Fibroblast of villous mesenchyme (primary cell): ENCODE measurements at places on chromosomes 5 and 9.

DNA sequence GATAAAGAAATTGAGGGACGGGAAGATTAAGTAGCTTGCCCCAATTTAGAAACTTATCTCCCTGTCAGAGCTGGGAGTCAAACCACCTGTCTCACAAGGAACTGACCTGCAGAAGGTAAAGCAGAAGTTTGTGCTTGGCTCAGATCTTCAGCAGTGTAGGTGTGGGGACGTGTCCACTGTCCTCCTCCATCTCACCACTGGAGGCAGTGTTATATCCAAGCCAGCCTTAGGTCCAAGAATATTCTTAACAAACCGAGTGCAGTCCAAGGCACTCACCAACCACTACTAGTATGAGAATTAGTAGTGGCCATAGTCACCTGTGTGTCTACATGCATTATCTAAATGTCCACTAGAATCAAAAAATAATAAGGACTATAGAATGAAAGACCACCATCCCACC lies 86.3 kb upstream of the IRX1 start:
- DNase-seq = no peak

- no peak for DNase-seq
These were observed 595.7 kb upstream of the KLF4 start for GRCh38 chr9:108085294-108085693.

DNA sequence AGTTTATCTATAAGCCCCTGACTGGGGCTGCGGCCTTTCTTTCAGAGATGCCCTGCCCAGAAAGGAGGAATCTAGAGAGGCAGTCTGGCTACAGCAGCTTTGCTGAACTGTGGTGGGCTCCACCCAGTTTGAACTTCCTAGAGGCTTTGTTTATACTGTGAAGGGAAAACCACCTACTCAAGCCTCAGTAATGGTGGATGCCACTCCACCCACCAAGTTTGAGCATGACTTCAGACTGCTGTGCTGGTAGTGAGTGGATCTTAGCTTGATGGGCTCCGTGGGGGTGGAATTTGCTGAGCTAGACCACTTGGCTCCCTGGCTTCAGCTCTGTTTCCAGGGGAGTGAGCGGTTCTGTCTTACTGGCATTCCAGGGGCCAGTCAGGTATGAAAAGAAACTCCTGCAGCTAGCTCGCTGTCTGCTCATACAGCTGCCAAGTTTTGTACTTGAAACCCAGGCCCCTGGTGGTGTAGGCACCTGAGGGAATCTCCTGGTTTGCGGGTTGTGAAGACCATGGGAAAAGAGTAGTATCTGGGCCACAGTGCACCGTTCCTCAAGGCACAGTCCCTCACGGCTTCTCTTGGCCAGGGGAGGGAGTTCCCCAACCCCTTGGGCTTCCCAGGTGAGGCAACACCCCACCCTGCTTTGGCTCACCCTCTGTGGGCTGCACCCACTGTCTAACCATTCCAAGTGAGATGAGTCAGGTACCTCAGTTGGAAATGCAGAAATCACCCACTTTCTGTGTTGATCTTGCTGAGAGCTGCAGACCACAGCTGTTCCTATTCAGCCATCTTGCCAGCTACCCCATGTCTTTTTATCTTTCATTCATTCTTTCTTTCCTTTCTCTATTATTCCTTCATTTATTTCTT lies 211.8 kb upstream of the C9orf72 start:
- no peak for DNase-seq

GRCh38 chr5:161847941-161848391 lies at the start of gene GABRA1:
Gene GABRA1, plus strand, starts transcription at chr5:161848120. Its CDS starts 2,691 bp downstream, at chr5:161850811.
- DNase-seq = no peak

DNA sequence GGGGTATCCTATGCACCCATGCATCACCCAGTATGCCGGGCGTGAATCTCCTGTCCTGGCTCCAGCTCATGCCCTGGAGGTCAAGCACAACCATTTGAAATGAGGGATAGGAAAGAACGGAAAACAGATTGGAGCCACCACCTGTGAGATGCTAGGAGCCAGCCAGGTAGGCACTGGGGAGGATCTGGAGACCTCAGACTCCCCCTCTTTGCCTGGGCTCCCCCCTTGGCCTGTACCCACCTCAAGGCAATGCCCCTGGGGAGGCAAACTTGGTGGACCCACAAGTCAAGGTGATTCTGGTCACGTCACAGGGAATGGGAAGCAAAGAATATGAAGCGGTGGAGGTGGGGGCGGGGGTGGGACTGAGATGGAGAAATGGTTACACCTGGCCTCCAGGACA lies 92.6 kb downstream of the PAX5 start:
- DNase-seq = no peak

- peak; percentile 63 for DNase-seq
These were observed 29.5 kb downstream of the RAI14 start for GRCh38 chr5:34685485-34686165.

DNA sequence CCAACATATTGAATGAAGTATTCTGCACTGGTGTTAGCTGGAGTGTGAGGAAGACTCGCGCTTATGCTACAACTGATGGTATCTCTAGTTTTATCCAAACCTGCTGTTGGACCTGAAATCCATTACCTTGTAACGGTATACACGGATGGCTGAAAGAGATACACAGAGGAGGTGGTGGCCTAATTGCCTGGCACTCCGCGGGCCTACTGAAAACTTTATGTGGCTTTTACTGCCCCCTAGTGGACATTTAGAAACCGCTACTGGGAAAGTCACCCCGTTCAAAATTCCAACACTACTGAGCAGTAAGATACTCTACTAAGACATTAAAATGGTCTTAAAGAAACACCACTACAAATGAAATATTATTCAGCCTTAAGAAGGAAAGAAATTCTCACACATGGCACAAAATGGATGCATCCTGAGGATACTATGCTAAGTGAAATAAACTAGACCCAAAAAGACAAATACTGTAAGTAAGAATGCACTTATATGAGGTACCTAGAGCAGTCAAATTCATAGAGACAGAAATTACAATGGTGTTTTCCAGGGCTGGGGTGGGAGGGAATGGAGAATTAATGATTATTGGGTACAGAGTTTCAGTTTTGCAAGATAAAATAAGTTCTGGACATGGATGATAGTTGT lies 100.4 kb downstream of the TTLL11 start:
- peak; percentile 83 for DNase-seq

GRCh38 chr9:126262738-126263137 lies 63.9 kb upstream of the MVB12B start:
- no peak for DNase-seq

DNA sequence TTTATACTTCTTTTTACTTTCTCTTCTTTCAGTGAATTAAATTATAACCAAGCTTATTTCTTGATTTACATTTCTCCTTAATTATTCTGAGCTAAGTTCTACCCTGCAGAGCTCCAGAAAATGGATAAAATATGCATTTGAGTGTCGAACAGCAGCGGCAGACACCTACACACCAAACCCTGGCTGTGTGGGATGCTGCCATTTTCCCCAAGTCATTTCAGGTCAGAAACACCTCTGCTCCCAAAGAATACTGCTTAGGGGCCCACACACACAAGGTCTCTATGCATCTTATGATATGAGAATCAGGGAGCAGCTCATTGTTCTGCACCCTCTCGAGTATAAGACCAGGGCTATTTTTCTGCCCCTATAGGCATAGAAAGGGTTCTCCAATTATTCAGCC lies 122.3 kb downstream of the CMYA5 start:
- no peak for DNase-seq

GRCh38 chr5:16931334-16932110 lies 4.6 kb downstream of the MYO10 start:
- DNase-seq = no peak

DNA sequence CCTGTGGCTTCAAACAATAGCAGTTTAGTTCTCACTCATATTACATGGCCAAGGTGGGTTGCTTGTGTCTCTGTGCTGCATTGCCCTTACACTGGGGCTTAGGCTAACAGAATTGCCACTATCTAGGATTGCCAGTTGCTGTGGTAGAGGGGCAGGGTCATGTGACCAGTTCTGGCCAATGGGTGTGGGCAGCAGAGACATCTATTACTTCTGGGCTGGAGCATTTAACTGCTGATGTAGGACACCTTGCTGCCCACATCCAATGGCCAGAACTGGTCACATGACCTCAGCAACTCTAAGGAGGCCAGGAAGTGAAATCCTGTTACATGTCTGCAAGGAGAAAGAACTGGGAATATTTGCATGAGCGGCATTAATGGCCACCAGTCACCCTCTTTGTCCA lies 199.3 kb downstream of the C9orf152 start:
- DNase-seq = no peak

DNA sequence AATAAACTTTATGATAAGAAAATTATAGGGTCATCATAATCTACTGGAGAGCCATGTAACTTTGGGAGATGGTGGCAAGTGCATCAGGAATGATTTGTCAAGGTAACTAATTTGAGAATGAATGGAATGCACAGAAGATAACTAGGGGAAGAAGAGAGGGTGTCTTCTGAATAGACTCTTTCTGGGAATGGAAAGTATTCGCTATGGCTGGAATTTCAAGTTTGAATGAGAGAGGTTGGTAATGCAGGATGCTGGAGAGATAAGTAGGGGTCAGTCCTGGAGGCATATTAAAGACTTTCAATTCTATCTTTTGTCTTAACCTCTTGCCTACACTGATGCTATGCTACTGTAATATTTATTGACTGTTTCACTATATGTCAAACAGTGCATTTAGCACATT lies 714.2 kb downstream of the CETN3 start:
- DNase-seq = no peak

GRCh38 chr5:604391-604831 lies 7.7 kb upstream of the CEP72 start:
- DNase-seq = no peak

DNA sequence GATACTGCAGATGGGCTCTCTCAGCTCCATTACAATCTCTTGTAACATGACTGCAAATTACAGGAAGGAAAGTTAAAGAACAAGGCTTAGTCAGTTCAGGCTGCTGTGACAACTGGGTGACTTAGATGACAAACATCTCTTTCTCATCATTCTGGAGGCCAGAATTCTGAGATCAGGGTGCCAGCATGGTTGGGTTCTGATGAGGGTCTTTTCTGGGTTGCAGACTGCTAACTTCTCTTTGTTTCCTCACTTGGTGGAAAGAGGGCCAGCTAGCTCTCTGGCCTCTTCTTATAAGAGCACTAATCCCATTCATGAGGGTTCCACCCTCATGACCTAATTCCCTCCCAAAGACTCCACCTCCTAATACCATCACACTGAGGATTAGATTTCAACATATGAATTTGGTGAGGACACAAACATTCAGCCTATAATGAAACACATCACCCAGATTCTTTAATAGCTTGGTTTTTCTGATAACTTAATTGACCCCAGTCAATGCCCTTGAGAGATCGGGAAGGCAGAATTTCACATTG lies 73.6 kb upstream of the MAMDC2 start:
- no peak for DNase-seq

DNA sequence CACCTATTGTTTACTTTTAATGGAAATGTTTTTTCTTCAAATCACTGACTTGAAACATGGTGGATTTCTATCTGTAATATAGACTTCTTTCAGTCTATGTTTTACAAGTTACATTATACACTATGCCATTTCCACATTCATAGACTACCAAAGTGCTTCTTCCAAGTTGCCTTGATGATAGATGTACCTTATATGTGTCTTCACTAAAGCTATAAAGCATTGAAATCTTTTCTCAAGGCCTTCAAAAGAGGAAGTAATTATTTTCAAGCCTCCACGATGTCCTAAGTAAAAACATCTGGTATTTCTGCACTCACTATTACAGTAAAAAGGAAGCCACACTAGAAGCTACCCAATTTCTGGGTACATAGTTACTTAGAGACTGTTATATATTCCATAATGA lies 113.3 kb downstream of the FGF10 start:
- no peak for DNase-seq

- no peak for DNase-seq
These were observed 199.8 kb upstream of the FBXL7 start for GRCh38 chr5:15300141-15300540.

- no peak for DNase-seq
These were observed 259.4 kb downstream of the TLR4 start for GRCh38 chr9:117963493-117964090.

DNA sequence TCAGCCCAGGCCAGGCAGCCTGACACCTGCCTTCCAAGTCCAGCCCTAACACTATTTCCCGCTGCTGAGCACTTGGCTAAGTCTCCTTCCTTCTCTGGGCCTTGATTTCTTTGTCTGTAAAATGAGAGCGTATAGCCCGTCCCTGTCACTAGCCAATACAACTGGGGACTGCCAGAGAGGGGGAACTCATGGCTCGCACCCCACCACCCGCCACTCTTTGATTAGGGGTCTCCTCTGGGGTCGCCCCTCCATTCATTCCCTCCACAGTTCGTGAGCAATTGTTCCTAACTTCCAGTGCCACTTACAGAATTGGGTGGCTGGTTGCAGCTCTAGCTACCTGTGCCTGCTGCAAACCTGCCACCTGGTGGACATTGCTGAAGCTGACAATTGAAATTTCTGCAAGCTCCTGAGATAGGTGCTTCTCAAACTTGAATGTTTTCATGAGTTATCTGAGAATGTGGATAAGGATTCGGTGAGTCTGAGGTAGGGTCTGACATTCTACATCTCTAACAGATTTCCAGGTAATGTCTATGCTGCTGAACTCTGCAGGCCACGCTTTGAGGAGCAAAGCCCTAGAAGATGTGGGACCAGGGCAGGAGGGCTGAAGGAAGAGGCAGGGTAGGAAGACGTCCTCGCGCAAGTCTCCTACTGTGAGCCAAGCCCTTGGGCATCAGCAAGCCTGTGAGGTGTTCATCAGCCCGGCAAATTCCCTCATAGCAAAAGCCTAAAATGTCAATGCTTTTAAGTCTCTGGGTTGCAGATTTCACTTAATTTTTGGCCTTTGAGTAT lies 13.3 kb upstream of the RECK start:
- DNase-seq = peak; percentile 76

GRCh38 chr5:172939071-172939470 lies 20.2 kb upstream of the RPL26L1 start:
- no peak for DNase-seq

DNA sequence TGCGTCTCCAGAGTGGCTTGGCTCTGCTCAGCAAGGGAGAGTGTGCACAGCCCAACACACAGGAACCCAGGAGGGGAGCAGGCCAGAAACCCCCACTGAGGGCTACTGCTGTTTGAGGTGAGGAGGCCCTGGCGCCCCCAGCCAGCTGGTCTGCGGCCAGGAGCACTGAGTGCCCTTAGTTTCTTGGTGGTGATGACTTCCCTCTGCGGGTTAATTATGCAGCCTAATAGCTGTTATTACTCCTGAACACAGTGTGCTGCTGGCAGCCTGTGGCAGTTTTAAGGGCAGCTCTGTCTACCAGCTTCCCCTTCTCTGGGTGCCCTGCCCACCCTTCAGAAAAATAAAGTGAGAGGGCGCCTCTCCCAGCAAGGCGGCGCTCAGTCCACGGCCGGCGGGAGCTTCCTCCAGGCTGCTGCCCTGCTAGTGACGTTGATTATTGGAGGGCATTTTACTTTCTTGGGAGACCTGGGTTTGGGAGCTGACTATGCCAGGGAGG lies 19.2 kb downstream of the GADD45G start:
- no peak for DNase-seq

DNA sequence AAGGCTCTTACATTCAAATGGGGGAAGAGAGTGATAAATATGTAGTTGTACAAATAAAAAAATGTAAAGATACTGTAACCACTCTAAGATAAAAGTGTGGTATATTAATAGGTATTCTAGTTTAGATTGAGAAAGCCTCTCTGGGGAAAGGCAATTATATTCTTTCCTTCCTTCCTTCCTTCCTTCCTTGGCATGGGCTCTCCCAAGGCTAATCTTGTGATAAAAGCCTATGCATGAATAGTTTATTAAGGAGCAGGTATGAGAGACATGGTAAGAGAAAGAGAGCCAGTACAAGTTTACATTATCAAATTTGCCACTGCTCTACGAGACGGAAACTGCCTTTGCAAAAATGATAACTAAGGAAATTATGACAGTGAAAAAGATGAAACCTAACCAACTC lies 588.8 kb downstream of the PRELID2 start:
- no peak for DNase-seq
